Activated naive CD4-positive, alpha-beta T cell treated with anti-CD3 and anti-CD28 coated beads, Interleukin-2, amount 50 U/mL, for 72 hours (primary cell): ENCODE measurements at places on chromosomes 1 and 21. TPM values are rescaled to one million over a fixed set of nuclear protein-coding genes. Genes with fewer than 3 reads are reported as not detected.

GRCh38 chr1:94463765-94464330 lies 45.7 kb downstream of the ABCD3 start:
- DNase-seq = peak; percentile 5

DNA sequence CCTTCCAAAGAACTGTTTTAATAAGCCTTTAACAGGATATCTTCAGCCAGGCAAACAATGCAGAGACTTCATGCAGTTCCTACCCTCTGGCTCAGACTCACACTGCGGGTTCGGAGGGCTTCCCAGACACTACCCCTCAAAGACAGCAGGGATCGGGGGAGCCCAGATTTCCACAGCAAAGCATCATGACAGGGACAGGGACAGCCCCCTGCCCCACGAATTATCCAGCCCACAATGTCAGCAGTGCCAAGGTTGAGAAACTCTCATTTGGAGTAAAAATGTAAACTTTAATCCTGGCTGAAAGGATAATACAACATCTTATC lies 20.1 kb downstream of the NPHP4 start:
- DNase-seq = no peak

DNA sequence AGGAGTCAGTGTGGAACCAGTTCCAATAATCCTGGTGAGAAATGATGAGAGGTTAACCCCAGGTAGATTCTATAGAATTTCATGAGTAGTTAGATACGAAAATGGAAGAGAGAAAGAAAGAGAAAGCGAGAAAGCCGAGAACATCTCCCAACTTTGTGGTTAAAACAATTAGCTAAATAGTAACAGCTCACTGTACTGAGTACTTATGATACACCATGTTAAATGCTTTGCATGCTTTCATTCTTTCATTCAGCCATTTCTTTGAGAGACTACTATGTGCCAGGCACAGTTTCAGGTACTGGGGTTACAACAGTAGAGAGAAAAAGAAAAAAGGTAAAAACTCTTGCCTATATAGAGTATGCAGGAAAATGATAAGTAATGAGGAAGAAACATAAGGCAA lies 109.7 kb upstream of the SYT6 start:
- DNase-seq = no peak

DNA sequence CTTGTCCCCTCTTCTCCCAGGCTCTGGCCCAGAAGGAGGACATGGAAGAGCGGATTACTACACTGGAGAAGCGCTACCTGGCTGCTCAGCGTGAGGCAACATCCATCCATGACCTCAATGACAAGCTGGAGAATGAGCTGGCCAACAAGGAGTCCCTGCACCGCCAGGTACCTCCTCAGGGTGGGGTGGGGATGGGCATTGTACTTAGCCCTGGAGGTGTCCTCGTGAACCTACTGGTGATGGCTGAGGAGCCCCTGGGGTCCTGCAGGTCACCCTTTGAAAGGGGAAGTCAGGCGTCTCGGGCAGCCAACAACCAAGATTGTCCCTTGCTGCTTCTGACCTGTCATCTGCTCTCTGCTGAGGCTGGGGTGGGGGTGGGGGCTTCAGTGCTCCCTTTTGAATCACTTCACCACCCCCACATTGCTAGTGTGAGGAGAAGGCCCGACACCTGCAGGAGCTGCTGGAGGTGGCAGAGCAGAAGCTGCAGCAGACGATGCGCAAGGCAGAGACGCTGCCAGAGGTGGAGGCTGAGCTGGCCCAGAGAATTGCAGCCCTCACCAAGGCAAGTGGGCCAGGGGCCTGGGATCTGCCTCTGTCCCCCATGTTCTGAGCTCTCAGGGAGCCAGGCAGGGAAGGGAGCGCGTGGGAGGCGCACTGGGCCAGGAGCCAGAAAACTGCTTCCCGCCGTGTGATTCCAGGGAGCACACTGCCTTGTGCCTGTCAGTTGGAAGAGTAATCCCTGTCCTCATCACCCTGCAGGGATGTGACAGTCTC lies 19.7 kb downstream of the PPFIA4 start:
- DNase-seq = no peak

DNA sequence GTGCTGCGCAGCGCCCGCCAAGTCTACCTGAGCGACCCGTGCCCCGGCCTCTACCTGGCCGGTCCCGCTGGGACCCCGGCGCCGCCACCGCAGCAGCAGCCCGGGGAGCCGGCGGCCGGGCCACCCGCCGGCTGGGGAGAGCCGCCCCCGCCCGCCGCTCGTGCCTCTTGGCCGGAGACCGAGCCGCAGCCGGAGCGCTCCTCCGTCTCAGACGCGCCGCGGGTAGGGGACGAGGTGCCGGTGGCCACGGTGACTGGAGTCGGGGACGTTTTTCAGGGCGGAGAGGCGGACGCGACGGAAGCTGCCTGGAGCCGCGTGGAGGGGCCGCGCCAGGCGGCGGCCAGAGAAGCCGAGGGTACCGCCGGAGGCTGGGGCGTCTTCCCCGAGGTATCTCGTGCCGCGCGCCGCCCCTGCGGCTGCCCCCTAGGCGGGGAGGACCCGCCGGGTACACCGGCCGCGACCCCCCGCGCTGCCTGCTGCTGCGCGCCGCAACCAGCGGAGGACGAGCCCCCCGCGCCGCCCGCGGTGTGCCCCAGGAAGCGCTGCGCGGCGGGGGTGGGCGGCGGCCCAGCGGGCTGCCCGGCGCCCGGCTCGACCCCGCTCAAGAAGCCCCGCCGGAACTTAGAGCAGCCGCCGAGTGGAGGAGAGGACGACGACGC lies 646 bp downstream of the IER5 start:
- peak; percentile 45 for DNase-seq

DNA sequence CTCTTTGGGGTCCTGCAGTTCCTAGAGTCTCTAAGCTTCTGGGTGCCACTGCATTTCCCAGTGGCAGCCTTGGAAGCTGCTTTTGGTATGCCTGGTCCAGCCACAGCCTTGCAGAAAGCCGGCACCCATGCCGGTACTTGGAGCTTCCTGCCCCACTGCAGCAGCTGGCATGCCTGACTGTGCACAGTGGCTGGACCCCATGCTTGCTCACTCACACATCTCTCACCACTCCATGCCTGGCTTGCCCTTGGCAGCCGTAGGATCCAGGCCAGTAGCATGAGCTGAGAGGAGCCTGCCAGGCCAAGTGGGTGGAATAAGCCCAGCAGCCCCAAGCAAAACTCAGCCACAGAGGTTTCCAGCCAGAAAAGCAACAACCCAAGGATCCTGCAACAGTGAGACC lies 20.3 kb upstream of the FNBP1L start:
- no peak for DNase-seq

- no peak for DNase-seq
Observed at GRCh38 chr21:42624095-42624790, 29.2 kb upstream of the PDE9A start.

DNA sequence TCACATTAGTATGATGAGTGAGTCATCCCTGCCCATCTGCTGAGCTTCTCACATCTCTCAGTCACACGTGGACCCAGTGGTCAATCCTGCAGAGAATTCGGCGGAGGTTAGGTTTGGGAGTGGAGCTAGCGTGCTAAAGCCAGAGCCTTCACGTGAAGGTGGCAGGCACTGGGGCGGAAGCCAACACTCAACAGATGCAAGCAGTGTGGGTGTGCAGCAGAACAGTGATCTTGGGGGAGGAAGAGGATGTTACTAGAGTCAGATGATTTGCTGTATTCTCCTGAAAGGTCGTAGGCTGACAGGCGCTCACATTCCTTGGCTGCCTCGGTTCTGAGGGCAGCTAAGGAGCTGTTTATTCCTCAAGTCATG lies 6.7 kb downstream of the C1orf115 start:
- DNase-seq = no peak

DNA sequence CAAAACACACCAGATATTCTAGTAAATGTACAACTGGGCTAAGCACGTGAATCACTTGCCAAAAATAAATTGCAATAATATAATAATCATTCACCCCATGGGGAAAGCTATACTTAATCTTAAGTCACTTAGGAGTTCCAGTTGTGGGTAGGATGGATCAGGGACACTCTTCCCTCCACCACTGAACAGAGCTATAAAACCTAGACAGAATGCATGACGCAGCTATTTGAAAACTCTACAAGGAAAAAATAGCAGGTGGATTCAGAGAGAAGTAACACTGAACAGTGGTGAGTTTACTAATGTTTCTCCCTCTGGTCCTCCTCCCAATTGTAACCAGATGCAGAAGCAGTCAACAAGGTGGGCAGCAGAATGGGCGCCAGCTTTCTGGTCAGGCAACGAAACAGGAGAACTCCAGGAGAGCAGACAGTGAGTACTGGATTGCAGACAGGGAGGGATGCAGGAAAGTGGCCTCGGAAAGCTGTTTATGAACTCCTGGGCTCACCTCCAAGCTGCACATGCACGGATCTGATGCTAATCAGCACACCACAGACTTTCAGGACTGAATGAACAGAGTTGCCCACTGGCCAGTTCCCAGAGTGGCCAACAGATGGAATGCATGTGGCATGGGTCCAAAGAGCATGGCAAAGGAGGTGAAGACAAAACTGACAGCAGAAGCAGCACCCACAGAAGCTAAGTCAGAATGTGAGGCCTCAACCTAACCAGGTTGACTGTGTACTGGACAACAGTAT lies 41.4 kb downstream of the TARBP1 start:
- DNase-seq = no peak

DNA sequence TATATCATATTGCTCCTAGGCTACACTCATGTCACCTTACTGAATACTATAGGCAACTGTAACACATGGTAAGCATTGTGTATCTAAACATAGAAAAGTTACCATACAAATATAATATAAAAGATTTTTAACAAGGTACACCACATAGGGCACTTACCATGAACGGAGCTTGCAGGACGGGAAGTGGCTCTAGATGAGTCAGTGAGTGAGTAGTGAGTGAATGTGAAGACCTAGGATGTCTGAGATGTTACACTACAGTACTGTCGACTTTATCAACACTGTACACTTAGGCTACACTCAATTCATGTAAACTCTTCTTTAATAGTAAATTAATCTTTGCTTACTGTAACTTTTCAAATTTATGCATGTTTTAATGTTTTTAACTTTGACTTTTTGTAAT lies 81.0 kb upstream of the PLD5 start:
- no peak for DNase-seq

DNA sequence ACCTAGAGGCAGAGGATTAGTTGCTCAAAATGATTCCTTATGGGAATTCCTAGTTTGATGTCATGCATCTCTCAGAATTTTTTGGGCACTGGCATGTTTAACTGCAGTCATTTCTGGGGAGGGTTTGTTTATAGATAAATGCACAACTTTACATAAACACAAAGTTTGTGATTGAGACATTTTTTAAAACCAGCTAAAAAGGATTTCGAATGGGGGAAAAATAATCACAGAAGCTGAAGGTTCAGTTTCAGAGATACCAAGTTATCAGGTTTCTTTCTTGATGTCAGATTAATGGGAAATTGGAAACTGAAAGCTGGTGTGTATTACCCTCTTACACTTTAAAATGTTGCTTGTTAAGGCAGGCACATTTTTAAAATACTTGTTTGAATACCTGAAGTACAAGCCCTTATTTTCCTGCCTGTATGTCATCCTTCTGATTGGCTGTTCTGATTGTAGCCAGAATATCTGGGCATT lies 72.1 kb downstream of the DISP1 start:
- DNase-seq = no peak

GRCh38 chr1:232316864-232317263 lies 313.1 kb downstream of the SIPA1L2 start:
- no peak for DNase-seq

- DNase-seq = no peak
Observed at GRCh38 chr1:66525086-66525485, 8.9 kb upstream of the SGIP1 start.

DNA sequence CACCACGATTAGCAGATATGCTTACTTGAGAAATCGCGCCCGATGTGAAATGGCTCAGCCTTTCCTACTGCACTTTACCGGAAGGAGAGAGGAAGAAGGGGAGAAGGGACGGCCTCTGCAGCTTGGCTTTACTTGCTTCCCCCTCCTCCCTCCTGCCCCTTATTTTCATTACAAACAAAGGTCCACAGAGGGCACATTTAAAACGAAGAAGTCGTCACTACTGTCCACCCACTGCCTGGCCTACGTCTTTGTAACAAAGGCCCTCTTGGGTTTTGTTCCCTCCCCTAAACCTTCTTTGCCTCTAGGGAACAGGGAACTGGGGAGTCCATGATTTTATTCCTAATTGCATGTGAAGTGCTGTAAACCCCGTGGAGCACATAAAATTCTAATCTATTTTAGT lies 308.5 kb downstream of the LMX1A start:
- no peak for DNase-seq

DNA sequence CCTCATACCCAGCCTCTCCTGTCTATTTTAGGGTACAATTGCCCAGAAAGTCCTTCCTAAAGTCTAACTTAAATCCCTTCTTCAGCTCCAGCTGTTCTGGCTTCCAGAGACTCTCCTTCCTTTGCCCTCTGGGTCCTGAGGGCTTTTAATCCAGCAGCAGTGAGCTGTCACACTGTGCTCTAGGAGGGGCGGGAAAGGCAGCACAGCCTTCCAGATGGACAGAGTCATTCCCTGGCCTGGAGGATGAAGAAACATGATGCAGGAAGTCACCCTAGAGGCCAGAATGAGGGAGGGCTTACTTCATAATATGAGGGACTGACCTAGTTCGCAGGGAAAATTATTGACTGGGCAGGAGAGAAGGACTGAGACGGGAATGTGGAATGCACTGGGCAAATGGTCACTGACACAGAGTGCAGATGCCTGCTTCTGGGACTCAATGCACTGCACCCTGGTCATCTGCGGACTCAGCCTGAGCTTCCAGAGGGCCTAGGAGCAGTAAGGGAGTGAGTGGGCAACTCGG lies 1.3 kb downstream of the SH2D2A start:
- DNase-seq = peak; percentile 52

DNA sequence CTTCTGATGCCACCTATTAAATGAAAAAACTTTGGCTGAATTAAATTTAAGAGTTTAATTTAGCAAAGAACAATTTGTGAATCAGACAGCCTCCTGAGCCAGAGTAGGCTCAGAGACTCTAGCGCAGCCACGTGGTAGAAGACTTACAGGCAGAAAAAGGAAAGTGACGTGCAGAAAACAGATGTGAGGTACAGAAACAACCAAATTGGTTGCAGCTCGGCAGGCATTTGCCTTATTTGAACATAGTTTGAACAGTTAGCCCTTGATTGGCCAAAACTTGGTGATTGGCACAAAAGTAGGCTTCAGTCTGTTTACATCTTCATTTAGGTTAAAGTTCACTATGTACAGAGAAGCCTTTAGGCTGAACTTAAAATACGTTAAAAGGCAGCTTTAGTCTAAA lies 22.9 kb downstream of the TCP10L start:
- DNase-seq = no peak

The TMIGD3 gene
- total RNA-seq = not detected

The FCRLB gene
- not detected for total RNA-seq

The TEX38 gene
- 0.55 TPM for total RNA-seq

The CD53 gene
- total RNA-seq = 329 TPM

The CD1E gene
- not detected for total RNA-seq

The ADORA1 gene
- total RNA-seq = not detected

The LGR6 gene
- 0.14 TPM for total RNA-seq

The USF1 gene
- 90.6 TPM for total RNA-seq

The ARHGEF16 gene
- total RNA-seq = not detected

The ETV3L gene
- total RNA-seq = not detected

The HPDL gene
- 19.8 TPM for total RNA-seq
